ENCODE measurements at places on chromosomes 16 and 17.

- DNase-seq: no peak
Observed at GRCh38 chr17:51454456-51454978, 194.2 kb downstream of the UTP18 start.

GRCh38 chr17:4241535-4241934 is 22.2 kb downstream of the ANKFY1 start:
- DNase-seq: no peak

DNA sequence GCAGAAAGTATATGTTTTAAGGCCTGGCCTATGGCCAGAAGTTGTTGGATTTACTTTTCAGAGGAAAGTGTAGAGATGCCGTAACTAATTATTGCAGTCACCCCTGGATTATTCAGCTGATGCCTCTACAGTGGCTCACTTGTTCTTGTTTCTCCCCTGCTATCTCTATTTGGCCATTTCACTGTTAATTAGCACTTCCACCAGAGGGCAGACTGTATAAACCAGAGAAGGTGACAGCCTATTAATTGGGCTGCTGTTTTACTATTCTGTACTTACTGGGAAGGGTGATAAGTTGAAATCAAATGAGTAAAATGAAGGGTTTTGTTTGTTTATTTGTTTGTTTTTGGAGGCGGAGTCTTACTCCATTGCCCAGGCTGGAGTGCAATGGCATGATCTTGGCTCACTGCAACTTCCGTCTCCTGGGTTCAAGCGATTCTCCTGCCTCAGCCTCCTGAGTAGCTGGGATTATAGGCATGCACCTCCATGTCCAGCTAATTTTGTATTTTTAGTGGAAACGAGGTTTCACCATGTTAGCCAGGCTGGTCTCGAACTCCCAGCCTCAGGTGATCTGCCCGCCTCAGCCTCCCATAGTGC is 66.0 kb downstream of the CDK12 start:
- peak; percentile 15 for DNase-seq

DNA sequence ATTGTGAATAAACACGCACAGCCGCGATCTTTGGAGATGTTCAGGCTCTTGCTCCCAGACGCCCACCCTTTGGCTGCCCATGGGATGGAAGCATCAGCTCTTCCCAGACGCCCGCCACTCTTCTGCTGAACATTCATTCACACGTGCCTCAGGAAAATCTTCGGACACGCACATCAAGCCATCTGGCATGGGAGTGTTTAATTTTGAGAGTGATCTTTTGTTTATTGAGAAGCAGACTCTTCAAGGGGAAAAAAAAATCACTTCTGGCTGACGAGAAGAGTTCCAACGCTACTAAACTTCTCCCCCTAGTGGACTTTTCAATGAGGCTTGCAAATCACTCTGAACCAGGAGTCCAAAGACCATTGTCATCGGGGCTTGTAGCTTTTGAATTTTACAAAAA is 62.0 kb upstream of the NUDT7 start:
- peak; percentile 56 for DNase-seq

DNA sequence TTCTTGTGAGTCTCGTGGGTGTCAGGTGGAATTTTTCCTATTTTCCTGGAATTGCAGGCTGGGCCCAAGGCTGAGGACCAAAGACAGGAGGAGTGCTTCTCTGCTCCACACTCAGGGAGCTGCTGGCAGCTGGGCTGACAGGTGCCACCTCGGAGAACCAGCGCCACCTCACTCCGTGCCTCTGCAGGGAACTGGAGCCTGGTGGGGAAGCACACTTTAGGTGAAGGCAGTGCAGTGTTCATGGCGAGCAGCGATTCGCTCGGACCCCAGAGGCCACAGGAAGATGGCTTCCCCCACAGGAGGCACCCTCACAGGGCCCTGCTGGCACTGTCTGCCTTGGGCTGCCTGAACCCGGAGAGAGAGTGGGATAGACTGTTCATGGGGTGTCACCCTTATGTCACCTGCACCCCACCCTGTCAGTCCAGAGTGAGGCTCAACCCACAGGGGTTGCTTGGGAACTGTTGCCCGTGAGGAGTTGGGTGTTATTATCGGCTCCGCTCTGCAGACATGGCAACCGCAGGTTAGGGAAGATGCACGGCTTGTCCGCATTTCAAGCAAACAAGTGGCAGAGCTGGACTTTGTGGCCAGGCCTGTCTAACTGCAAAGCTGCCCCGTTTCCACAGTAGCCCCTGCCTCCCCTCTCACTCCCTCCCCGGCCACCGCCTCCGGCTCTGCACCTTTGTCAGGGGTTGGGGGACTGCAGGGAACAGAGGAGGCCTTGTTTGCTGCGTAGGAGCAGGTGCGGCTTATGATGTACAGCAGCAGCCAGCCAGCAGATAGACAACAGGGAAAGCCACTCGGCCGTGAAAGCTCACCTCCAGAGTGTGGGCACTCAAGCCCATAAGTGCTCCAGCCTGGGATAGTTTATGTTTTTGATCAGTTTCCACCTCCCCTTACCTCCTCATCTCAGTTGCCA is 15.5 kb downstream of the TBC1D24 start:
- no peak for DNase-seq

- DNase-seq: peak; percentile 75
Observed at GRCh38 chr17:50841949-50842354, 6.6 kb downstream of the WFIKKN2 start.

GRCh38 chr17:75783069-75783783 is 1.4 kb upstream of the UNK start:
- DNase-seq: peak; percentile 59

GRCh38 chr17:21269394-21269793 is 15.1 kb upstream of the MAP2K3 start:
- DNase-seq: no peak
